Left cardiac atrium (tissue), 4 donors: ENCODE measurements at places on chromosomes 12 and 14. TPM values are rescaled to one million over a fixed set of nuclear protein-coding genes. Genes with fewer than 3 reads are reported as not detected.
A peak's percentile ranks its signal among the peaks of the same experiment; 100 is the strongest.

- no peak for DNase-seq
Observed at GRCh38 chr12:80472911-80473500, 29.0 kb downstream of the PTPRQ start.

- no peak for DNase-seq
Observed at GRCh38 chr12:25241167-25242020, 9.3 kb downstream of the KRAS start.

GRCh38 chr14:33551963-33552362 lies 398.9 kb downstream of the EGLN3 start:
- DNase-seq = no peak

- no peak for DNase-seq
Observed at GRCh38 chr14:44854114-44854513, 107.6 kb downstream of the KLHL28 start.

GRCh38 chr12:11654338-11654737 lies 4.9 kb downstream of the ETV6 start:
- DNase-seq = no peak

DNA sequence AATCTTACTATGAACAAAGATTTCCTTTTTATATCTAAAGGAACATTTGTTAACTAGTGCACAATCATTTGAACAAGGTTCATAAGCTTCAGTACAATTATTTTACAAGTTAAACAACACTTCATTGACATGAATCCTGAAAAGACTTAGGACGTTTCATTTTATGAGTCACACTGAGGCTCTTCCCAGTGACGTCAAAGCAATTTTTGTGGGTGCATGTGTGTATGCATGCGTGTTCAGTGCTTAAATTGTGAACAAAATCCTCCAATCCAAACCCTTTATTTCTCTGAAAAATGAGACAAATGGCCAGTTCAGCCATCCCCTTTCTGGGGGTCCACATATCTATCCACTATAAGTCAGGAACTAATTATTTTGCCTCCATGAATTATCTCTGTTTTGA lies 2.9 kb downstream of the LMNTD1 start:
- DNase-seq = no peak

DNA sequence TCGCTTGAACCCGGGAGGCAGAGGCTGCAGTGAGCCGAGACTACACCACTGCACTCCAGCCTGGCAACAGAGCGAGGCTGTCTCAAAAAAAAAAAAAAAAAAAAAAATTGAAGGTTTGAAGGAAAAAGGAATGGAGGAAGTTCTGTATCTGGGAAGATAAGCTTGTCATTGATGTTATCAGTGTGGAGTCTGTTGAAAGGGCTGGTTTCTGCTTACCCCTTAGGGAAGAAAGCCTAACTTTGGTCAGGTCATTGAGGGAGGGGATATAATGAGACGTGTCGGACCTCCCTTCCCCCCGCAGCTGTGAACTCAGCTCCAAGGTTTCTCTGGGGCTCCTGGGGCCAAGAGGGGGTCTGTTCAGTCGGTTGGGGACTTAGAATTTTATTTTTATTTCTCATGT lies 16.4 kb downstream of the DAO start:
- no peak for DNase-seq

DNA sequence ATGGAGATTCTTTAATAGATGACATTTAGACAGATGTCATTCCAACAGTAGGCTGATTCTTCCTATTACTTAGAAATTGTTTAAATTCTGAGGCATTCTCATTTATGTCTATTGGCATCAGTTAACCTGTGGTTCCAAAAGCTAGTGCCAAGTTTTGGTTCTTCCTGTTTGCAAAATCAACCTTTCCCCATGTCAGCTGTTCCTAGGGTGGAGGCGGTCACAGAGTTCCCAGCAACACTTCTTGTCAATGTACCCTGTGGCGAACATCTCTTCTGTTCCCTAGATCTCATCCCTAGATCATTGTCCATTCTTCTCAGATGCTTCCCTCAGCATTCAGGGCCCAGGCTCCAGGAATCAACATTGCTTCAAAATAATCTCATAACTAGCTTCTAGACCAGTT lies 140.9 kb downstream of the PHLDA1 start:
- no peak for DNase-seq

- no peak for DNase-seq
Observed at GRCh38 chr14:96999654-97000155, 202.5 kb downstream of the VRK1 start.

- no peak for DNase-seq
Observed at GRCh38 chr12:5827591-5827990, 117.5 kb downstream of the ANO2 start.

GRCh38 chr14:22291406-22291805 lies 297.6 kb downstream of the DAD1 start:
- no peak for DNase-seq

DNA sequence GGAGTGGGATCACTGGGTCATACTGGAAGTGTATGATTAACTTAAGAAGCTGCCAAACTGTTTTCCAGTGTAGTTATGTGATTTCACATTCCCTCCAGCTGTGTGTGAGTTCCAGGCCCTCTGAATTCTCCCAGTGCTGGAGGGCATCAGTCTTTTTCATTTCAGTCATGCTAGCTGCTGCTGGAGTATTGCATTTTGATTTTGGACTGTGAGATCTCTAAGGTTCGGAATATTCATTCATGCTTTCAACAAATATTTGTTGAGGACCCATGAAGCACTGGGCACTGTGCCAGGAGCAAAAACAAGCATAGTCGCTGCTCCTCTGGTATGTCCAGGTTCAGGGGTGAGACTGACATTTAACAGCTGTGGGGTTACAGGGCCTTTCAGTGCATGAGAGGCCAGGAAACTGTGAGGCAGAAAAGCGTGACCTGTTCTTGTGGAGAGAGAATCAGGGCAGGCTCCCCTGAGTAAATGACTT lies 133.2 kb downstream of the SCARB1 start:
- peak; percentile 55 for DNase-seq

DNA sequence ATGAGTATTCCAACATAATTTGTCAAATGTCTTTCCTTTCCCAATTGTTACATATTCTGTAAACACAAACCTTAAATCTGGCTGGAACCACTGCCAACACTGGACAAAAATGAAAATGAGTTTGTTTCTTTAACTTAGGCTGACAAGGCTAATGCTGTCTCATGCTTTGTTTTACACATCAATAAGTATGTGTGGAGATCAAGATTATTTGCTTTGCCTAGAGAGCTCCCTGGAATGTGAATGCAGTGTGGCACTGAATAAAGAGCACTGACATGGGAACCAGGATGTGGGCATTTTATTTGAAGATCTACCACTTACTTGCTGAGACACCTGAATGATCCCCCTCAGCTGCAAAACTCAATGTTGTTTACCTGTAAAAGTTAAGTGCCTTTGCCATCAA lies 61.7 kb downstream of the RALGAPA1 start:
- no peak for DNase-seq

GRCh38 chr12:113988064-113988451 lies 21.9 kb upstream of the RBM19 start:
- no peak for DNase-seq

DNA sequence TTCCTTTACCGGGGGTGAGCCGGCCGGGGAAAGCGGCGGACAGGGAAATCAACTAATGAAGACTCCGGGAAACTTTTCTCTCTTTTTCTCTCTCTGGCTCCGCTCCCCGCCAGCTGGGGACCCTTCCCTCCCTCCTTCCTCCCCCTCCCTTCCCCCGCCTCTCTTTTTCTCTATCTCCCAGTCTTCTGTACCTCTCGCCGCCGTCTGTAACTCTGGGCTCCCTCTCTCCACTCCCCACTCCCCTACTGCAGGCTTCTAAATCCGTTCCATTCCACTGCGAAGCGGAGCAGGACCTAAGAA lies 6.9 kb upstream of the HOXC11 start:
- DNase-seq = no peak

DNA sequence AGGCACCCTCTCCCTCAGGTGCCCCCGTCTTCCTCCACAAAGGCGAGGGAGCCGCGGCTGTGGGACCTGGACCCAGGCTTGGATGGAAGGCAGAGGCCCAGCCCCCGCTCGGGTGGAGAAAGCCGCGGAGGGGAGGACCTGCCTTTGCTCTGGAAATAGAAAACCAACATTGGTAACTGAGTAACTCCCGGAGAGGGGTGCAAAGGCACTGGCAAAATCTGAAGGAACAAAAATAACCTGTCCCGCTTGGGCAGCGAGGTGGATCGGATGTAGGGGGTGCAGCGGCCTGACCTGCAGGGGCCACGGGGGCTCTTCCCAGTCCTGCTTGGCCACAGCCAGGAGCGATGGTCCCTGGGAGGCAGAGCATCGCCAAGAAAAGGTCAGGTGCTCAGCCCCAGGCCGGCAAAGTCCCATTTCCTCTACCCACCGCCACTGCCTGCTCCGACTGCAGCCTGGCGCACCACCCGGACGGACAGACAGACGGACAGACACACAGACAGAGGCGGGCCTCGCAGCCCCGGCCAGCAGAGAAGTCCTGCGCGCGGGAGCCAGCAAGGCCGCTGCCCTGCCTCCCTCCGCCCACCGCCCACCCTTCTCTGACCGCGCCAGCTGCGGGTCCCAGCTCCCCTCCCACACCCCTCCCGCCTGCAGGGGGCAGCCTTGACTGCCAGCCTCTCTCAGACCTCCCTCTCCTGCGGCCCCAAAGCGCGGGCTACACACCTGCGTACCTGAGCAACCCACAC lies 21.4 kb upstream of the TMEM106C start:
- no peak for DNase-seq

GRCh38 chr14:33699300-33699983 lies 251.4 kb downstream of the EGLN3 start:
- no peak for DNase-seq

DNA sequence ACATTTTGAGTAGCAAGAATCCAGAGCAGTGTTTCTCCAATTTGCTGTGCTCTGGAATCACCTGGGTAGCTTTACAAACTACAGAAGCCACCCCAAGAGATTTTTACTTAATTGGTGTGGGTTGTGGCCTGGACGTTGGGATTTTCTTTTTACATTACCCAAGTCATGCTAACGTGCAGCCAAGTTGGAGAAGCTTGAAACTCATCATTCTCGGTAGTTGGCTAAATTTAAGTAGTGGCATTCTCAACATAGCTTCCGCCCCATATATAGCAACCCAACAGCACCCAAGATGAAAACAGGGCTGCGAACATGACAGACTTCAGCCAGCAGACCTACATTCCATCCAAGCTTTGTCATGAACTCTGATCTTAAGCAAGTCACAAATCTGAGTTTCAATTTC lies 25.0 kb downstream of the DAD1 start:
- DNase-seq = no peak

GRCh38 chr12:11753150-11753499 lies 103.7 kb downstream of the ETV6 start:
- no peak for DNase-seq

DNA sequence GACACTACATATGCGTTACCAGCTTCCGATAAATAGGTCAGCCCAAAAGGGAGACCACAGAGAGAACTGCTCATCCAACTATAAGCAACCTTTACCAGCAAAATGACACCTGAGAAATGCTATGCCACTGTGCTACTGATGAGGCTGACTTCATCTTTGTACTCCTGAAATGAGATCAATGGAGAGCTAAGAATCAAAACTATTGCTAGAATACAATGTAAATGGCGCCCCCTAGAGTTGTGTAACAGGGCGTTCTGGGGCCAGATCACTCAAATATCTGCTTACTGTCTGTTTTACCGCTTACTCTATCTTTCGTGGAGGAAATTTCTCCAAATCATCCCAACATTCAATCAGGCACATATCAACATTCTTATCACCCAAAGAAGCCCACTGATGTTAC lies 4.6 kb downstream of the ZNF384 start:
- DNase-seq = no peak

The LRP1 gene
- 188 TPM for total RNA-seq

The YLPM1 gene
- total RNA-seq = 28.3 TPM

The INTS13 gene
- 18.6 TPM for total RNA-seq

The GLS2 gene
- total RNA-seq = 0.35 TPM

The PLEKHA5 gene
- total RNA-seq = 53.4 TPM

The TEX52 gene
- not detected for total RNA-seq

The CLEC4E gene
- 2.5 TPM for total RNA-seq

The SPX gene
- 6.5 TPM for total RNA-seq

The OAS2 gene
- total RNA-seq = 18.4 TPM

The ARHGEF25 gene
- total RNA-seq = 17.3 TPM

The A2M gene
- total RNA-seq = 687 TPM
